ELR (cell line): ENCODE measurements at places on chromosomes 1 and 21.

- no peak for DNase-seq
Observed at GRCh38 chr21:44365251-44365966, 12.0 kb downstream of the TRPM2 start.

- DNase-seq: no peak
Observed at GRCh38 chr1:54649130-54649898, 7.7 kb downstream of the MROH7 start.

DNA sequence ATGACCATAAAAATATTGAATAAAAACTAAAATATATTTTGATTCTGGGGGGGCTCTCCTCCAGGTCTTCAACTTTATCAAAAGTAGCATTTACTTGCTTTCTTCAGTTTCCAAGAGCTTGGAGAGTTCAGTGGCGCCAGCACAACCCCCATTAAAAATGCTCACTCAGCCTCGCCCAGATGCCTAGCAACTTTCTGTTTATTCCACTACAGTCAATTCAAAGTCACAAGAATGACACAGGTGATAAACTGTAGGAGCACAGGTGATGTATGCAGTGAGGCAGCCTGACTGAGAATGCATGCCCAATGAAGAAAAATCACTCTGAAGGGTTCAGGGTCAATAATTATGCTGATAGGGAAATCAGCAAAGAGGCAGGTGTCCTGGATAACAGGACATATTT is 159.4 kb upstream of the ATP1B1 start:
- DNase-seq: no peak

DNA sequence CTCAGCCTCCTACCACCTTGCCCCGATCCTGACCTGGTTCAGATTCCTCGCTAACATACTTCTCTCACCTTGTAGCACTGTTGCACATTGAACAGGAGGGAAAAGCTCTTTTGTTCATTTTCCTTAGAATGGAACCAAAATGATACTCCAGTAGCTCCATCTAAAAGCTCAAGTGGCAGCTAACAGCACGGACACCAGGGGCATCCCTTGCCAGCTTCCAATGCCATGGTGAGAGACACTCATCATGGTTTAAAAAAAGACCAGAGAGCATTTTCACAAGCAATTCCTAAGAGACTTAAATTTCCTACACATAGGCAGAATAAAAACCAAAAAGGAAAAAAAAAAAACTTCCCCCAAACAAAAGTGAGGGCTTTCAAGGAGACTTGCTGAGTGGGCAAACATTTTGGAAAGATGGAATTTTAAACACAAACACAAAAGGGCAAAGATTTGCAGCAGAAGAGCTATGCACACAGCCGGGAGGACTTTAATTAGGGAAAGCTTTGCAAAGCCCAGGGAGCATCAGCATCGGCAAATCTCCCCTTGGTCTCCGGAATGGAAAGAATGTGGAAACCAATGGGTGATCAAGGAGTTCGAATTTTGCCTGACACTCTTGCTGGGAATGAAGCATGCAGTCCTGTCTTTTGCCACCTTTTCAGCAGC is 84.3 kb downstream of the CAPZB start:
- DNase-seq: no peak
